ENCODE measurements at places on chromosomes 3 and 15.

DNA sequence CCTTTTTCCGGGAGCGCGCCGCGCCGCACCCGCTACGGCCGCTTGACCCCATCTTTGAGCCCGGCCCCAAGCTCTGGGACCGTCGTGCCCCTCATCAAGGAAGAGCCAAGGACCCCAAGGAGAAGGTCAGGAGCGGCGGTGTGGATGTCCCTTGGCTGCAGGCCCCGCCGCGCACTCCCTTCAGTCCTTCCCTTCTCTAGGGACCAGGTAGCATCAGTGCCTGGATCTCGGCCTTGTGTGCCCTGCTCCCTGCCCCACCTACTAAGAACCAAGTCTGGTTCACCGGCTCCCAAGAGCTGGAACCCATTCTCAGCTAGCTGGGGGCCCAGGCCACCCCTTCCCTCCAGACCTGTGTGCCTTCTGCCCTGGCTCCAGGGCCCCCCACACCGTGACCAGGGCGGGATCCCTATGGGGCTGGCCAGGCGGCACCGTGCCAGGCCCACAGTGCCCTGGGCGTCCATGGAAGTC, 69.3 kb upstream of the CGNL1 start:
- DNase-seq, result no peak

GRCh38 chr3:136559896-136560295, 192.3 kb downstream of the STAG1 start:
- no peak for DNase-seq

DNA sequence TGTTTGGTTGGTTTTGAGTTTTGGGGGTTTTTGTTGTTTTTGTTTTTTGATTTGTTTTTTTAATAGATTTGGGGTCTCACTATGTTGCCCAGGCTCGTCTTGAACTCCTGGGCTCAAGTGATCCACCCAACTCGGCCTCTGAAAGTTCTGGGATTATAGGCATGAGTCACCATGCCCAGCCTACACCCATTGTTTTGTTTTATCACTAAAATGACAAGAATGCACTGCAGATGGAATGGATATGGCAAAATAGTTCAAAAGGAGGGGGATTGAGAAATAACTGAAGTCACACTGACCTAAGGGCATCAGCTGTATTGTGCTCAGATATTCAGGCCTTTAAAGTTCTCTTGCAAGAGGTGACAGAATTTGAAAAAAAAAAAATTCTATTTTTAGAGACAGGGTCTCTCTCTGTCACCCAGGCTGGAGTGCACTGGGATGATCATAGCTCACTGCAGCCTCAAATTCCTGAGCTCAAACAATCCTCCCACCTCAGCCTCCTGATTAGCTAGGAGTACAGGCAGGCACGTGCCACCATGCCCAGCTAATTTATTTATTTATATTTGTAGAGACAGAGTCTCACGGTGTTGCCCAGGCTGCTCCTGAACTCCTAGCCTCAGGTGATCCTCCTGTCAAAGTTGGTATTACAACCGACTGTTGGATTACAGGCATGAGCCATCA, 4.4 kb upstream of the RASA2 start:
- DNase-seq, result peak; percentile 49

GRCh38 chr3:13159890-13160289, 86.7 kb upstream of the IQSEC1 start:
- no peak for DNase-seq

DNA sequence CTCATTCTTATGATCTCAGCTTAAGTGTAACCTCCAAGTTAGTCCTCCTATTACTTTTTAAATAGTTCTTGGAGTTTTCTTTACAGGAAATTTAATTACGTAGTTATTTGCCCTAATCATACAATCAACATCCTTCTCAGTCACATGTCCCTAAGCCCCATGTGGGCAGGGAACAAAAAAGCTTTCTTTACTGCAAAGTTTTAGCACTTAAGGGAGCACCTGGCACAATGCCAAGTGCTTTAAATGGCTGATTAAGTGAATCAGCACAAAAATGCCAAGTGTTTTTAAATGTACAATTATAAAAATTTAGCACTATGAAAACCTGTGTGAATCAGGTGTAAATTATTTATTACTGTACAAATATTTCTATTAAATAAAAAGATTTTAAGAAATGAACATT, 445.3 kb downstream of the C3orf38 start:
- DNase-seq, result no peak

- no peak for DNase-seq
Observed at GRCh38 chr3:4643904-4644547, 150.9 kb downstream of the ITPR1 start.

DNA sequence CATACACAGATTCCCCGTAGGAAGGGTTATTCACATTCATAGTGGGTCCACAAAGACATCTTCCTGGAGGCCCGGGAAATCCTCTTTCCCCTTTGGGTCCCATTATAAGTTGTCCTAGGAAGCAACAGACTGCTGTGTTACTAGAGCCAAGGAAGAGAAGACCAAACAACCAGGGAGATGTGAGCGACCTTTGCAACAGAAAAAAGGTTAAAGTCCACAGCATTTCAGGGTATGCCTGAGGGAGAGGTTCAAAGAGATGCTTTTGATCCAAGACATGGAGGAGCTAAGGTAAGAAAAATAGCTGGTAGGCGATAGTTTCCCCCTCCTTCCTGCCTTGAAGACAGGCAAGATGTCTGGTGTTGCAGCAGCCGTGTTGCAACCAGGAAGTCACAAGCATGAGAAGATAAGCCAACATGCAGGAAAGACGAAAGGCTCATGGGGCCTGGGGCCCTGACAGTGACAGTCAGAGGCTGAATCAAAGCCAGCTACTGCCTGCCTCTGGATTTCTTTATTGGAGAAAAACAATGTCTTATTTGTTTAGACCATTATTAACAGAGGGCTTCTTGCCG, 30.9 kb downstream of the EAF1 start:
- no peak for DNase-seq

- DNase-seq, result no peak
Observed at GRCh38 chr3:140736863-140737460, 59.1 kb downstream of the TRIM42 start.

GRCh38 chr3:101096444-101096843, 103.2 kb upstream of the ABI3BP start:
- no peak for DNase-seq

DNA sequence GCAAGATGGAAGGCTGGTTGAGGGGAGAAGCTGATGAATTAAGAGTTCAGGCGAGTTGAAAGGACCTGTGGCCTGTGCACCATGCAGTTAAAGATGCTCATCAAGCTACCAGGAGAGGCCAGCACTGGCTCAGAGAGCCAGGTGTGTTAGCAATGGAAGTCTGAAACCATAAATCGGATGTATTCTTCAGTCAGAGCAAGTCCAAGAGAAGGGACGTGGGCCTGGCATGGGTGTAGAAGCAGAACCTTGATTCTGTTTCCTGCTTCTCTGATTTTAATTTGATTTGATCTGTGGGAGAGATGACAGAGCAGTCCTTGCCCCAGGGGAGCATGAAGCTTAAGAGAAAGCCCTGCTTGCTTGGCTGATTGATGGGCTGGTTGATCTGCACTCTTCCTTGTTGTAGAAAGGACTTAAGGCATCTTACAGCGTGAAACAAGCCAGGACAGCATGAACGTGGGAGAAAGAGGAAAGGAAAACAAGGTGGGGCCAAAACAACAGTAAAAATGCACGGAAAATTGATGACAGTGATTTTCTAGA, 10.9 kb downstream of the TM6SF1 start:
- DNase-seq, result no peak

DNA sequence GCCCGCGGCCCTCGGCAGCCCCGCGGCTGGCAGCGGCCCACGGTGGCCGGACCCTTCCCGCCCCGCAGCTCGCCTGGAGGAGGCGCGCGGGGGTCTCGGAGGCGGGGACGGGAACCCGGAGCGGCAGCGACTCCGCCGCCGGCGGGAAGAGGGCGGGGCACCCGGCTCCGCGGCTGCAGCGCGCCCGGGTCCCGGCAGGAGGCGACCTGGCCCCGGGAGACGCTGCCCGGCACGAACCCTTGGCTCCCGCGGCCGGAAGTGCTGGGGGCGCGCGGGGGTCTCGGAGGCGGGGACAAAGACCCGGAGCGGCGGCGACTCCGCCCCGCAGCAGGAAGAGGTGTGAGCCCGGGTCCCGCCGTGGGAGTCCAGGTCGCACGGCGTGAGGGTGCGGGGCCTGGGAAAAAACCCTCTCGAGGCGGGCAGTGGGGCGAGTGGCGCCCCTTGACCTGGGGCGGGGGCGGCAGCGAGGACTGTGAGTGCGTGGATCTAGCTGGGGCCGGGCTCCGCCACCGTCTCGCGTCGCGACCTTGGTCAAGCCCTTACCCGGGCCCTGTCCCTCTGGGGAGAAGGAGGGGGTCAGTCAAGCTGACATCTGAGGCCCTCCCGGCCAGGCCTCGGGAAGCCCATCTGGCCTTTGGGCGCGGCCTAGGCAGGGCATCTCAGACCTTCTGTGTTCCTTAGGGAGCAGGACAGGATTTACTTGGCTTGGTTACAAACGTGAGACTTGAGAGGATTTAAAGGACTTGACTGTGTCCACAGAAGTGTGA, at the start of gene CIB2:
TSS of gene CIB2 (minus strand) at position 151 of the 767 bp plus-strand sequence. CDS start 230 bp downstream, outside the sequence.
- DNase-seq, result peak; percentile 37

GRCh38 chr3:46619845-46620778, 7.8 kb downstream of the FAM240A start:
- DNase-seq, result no peak

GRCh38 chr3:143601723-143602484, 246.4 kb downstream of the SLC9A9 start:
- DNase-seq, result peak; percentile 64

- no peak for DNase-seq
Observed at GRCh38 chr3:59731943-59732342, 682.1 kb upstream of the CFAP20DC start.

DNA sequence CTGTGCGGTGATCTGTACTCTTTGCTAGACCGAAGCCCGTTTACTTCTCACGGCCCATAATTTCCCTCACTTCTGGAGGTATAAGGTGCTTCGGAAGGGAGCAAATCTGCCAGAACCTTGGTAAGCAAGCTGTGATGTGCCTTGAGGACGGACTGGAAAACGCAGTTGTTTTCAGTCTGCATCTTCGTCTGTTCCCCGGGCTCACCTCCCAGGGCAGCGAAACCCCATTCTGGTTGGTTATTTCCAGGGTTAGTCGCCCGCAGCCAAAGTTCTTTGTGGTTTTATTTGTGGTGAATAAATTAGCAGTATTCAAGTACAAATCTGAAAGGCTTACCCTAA, 401 bp downstream of the RAMAC start:
- peak; percentile 6 for DNase-seq

GRCh38 chr15:58190419-58190818, 52.2 kb downstream of the AQP9 start:
- no peak for DNase-seq

GRCh38 chr3:124610130-124610529, 120.1 kb upstream of the UMPS start:
- no peak for DNase-seq

DNA sequence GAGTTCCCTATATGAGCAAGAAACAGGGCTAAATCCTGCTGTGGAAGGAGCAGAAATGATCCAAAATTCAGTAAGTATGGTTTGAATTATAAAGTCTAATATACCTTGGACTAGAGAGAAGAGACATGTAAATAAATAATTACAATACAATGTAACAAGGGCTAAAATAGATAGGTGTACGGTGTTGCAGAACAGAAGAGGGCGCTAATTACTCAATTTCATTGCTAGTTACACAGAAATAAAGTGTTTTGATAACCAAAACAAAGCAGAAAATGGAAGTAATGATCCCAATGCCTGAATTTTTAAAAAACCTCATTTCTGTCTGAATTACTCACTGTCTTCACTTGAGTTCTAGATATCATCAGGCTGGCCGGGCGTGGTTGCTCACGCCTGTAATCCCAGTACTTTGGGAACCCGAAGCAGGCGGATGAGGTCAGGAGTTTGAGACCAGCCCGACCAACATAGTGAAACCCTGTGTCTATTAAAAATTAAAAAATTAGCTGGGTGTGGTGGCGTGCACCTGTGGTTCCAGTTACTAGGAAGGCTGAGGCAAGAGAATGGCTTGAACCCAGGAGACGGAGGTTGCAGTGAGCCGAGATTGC, 8.3 kb upstream of the PLCH1 start:
- peak; percentile 39 for DNase-seq

GRCh38 chr3:156702367-156702766, 28.0 kb downstream of the TIPARP start:
- no peak for DNase-seq

DNA sequence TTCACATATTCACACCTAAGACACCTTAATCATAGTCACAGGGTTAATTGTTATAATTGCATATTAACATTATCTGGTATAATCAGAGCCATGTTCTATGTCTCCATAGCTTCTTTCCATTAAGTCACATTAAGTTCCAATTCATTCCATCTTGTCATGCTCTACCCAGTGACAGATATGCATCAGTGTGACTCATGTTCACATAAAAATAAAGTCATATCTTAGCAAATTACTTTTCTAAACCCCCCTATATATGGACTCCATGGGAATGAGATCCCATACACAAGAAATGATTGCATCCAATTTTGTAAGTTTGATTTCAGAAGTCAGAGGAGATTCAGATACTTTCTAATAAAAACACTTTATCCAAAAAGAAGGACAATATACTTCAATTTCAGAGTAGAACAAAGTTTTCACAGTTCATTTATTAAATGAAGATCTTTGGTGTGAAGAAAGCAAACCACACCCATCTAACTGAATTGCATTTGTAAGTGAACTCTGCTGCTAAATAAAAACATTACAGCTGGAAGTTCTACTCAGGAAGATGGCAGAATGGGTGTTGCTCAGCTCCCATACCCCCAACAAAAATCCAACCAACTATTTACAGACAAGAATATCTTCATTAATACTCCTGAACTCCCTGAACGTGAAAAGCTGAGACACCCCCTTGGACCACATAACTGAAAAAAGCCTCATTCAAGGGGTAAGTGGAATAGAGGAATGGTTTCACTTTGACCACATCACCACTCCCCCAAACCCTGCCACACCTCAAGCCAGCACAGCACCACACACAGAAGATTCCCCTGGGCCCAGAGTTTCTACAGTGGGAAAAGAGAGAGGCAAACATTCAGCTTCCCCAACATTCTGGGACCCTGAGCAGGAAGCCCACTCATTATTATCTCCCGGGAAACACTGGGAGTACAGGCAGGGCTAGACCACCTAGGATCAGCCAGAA, 27.6 kb downstream of the THBS1 start:
- no peak for DNase-seq

- no peak for DNase-seq
Observed at GRCh38 chr3:88041005-88041404, 17.8 kb downstream of the CGGBP1 start.

GRCh38 chr3:127536830-127537812, 53.4 kb downstream of the TPRA1 start:
- no peak for DNase-seq

- no peak for DNase-seq
Observed at GRCh38 chr3:95399585-95399984, 1336.7 kb downstream of the NSUN3 start.

- no peak for DNase-seq
Observed at GRCh38 chr3:177733233-177733632, 536.0 kb upstream of the TBL1XR1 start.

GRCh38 chr3:65627062-65627461, 411.7 kb downstream of the MAGI1 start:
- no peak for DNase-seq

Data from RCC 7860 (cell line).